ENCODE measurements at places on chromosomes 3 and 15. TPM values are rescaled to one million over a fixed set of nuclear protein-coding genes. Genes with fewer than 3 reads are reported as not detected.

IL17RE gene
- total RNA-seq: 13.9 TPM

IL20RB gene
- 1.8 TPM for total RNA-seq

GOLGA6L26 gene
- total RNA-seq: not detected

OR5K3 gene
- total RNA-seq: not detected

CDHR4 gene
- total RNA-seq: not detected

All from subcutaneous preadipocyte (primary cell).